G401 (cell line): ENCODE measurements at places on chromosomes 5 and 9.

DNA sequence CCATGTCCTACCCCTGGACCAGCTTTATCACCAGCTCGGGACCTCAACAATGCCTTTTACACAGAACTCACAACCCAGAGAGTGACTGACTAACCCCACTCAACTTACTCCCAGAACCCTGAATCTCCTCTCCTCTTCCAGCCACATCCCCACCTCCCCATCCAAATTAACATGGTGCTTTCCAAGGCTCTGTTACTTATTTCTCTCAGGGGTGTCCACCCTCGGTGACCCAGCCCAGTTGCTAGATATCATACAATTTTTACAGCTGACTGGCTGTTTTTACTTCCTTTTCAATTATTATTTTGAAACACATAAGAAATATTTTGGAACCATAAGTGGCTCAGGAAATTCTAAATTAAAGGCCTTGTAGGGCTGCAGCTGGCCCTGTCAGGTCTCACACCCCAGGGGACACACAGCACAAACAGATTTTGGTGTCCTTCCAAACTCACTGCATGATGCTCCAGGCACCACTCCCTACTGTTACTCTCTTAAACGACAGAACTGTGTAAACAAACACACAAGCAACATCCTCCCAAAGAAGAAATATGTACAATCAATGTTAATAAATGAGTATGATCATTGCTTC is 180.6 kb downstream of the ADAMTS12 start:
- no peak for DNase-seq

DNA sequence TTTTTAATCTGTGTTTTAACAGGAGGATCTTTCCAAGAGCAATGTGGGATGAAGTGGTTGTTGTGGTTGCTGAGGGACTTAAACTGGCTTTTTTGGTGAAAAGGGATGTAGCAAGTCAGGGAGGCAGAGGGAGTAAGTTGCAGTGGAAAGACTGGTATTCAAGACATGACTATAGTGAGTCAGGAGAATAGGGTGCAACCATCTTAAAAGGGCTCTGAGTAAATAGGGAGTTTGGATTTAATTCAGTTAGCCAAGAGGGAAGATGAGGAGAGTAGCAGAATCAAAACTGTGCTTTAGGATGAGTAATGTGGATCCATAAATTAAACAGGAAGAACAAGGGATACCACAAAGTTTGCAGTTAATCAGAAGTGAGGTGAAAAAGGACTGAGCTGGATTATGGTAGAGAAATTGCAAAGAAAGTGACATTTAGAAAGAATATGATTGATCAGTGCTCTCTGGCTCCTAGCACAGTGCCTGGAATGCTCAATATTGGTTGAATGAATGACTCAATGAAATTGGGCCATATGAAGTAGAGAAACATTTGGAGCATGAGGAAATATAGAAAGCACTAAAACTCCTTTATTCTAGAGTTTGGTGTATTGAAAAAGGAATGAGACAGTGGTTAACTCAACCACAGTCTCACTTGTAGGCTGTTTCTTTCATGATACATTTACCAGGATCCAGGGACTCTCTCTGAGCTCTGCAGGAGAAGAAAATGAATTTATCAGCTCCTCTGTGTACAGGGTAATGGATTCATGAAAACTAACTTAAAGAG is 5.1 kb downstream of the POLR3G start:
- no peak for DNase-seq

DNA sequence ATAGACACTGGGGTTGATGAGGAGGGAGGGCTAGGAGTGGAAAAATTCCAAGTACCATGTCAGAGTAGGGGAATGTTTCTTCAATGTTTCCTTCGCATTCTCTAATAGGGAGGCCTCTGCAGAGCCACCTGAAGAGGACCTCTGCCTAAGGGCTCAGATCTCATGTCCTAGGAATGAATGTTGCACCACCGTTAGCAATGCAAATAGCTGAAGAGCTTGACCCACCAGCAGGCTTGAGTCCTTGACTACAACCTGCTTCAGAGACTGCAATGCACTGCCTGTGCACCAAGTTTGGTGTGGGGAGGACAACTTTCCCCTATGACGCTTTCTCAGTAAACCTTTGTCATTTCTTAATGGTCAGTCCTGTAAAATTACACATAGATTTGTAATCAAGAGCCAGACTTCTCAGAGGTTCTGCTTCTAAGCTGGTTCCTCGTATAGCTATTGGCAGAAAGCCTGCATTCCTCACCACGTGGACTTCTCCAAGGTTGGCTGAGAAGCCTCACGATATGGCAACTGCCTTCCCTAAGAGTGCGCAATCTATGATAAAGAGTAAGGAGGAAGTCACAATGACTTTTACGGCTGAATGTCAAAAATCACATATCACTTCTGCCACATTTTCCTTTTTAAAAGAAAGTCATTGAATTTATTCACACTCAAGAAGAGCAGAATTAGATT is 600.7 kb upstream of the PTGER4 start:
- no peak for DNase-seq

DNA sequence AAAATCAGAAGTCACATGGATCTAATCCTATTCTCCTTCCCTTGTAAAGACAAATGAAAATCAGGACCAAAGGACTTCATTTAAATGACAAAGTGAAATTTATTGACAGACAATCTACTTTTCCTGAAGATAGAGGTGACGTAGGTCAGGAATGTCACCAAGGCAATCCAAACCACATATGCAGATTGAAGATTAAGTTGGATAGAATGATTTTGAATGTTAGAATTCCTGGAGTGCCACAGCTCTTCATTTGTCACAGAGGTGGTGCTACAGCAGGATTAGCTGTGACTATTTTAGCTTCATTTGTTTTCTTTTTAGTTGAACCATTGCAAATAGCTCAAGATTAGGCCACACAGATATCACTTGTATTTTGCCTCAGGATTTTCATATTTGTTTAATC is 736.0 kb upstream of the ARRDC3 start:
- DNase-seq: no peak

GRCh38 chr5:159605585-159605984 is 275.3 kb upstream of the IL12B start:
- no peak for DNase-seq

DNA sequence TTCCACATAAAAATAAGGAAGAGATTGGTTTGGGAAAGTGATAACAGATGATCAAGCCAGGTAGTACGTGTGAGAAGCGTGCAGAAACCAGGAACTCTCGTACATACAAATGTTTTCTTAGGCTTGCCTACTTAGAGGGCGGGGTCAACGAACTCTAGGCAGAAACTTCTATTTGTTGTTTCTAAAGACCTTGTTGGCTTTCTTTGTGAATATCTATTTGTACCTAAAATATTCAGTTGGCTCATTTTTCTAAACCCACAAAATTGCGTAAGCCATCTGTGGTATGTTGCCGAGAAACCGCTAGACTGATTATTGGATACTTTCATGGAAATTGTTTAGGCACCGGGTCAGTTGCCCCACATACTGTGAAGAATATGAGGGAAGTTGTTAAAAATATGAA is 458.5 kb downstream of the MAT2B start:
- no peak for DNase-seq

GRCh38 chr9:135226369-135227050 is 139.0 kb downstream of the OLFM1 start:
- DNase-seq: no peak

GRCh38 chr5:83723031-83723430 is 2.4 kb upstream of the HAPLN1 start:
- DNase-seq: no peak

- DNase-seq: no peak
Observed at GRCh38 chr5:58462154-58462553, 2.3 kb upstream of the PLK2 start.

GRCh38 chr9:20216438-20216837 is 405.9 kb downstream of the MLLT3 start:
- no peak for DNase-seq

GRCh38 chr9:6955251-6955921 is 197.6 kb downstream of the KDM4C start:
- peak; percentile 52 for DNase-seq

GRCh38 chr9:81083067-81083466 is 606.3 kb downstream of the TLE1 start:
- DNase-seq: no peak

- no peak for DNase-seq
Observed at GRCh38 chr5:40689438-40689837, 9.7 kb downstream of the PTGER4 start.

DNA sequence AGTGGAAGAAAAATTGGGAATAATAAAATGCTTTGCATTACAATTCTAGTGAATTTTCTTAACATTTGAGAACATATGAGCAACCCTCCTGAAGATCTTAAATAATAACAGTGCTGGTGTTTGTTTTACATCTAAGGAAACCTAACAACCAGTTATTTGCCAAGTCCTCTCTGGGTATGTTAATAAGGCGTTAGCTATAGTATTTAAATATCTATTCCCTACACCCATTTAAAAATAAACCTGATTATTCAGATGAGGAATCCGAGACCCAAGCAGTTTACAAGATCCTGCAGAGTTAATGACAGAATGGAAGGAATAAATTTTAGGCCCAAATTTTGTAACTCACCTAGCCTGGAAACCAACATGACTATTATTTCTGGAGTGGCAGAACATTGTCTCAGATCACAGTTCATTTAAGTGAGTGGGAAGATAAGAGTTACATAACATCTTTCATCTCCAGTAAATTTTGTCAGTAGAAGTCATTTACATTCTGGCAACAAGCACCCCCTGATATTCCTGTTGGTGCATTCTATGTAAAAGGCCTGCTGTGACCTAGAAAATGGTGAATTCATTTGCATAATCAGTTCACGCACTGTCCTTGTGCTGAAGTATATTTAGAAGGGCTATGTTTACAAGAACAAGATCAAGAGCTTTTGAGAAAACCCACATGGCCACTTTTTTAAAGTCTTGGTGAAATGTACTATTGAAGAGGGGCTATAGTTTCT is 148.2 kb downstream of the COX7C start:
- peak; percentile 87 for DNase-seq

- DNase-seq: no peak
Observed at GRCh38 chr5:89981021-89981420, 428.5 kb downstream of the CETN3 start.

GRCh38 chr9:127723444-127723843 is 7.6 kb downstream of the TTC16 start:
- DNase-seq: no peak

GRCh38 chr9:101739311-101739710 is 864 bp upstream of the GRIN3A start:
- no peak for DNase-seq

GRCh38 chr5:171810227-171810626 is 24.6 kb downstream of the SMIM23 start:
- DNase-seq: no peak

- DNase-seq: no peak
Observed at GRCh38 chr9:136742591-136743391, at the start of gene LCN10. Gene LCN10, minus strand, starts transcription at chr9:136742940. Its CDS starts 37 bp downstream, at chr9:136742903.

GRCh38 chr9:88691811-88692210 is 156.8 kb downstream of the NXNL2 start:
- no peak for DNase-seq

- DNase-seq: no peak
Observed at GRCh38 chr9:91127653-91128052, 234.1 kb downstream of the AUH start.

DNA sequence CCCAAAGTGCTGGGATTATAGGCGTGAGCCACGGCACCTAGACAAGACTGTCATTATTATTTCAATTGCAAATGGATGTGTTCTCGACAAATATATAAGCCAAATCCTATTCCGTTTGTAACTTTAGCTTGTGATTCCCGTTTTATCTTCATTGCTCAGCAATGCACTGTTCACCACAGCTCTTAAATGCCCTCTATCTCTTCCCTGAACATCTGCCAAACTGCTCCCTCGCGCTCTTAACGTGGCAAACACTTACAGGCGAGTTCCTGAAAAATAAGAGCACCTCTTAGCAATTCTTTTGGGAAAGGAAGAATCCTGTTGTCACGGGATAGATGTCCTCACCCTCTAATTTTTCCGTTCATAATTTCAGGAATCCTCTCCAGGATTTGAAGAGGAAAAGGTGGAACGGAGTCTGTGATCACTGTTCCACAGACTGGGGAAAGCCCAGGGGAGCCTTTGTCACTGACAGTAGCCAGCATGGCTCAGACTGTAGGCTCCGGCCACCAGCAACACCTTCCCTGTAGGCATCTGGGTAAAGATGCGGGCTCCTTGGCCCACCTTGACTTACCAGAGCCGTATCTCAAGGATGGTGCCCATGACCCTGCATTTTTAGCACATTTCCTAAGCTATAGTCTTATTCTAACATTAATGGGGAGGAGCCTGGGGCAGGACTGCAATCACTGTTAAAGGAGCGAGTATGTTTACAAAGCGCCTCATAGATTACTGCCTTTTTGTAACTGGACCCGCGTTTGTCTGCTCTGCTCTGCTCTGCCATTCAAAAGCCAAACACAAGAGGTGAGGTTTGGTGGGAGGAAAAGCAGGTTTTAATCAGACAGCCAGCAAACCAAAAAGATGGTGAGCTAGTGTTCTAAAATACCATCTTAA is 20.2 kb upstream of the GNPDA1 start:
- DNase-seq: no peak

GRCh38 chr5:109819878-109820277 is 130.2 kb downstream of the MAN2A1 start:
- no peak for DNase-seq

GRCh38 chr9:133681658-133682306 is 45.6 kb downstream of the DBH start:
- DNase-seq: no peak

DNA sequence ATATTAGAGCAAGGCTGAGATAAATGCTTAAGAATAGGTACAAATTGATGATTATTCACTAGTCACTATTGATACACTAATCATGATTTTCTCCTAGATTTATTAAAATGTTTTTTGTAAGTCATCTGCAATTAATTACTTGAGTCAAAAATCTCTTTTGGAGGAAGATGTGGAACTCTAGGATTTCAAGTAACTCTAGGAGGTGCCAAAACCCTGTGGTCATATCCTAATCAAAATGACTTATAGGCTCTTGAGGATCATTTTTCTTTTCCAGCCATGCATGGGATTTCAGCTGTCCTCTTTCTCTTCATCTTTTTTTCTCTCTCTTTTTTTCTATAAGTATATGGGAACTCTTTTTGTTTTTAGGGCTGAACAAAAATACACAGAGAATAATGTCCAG is 141.8 kb upstream of the CD180 start:
- DNase-seq: peak; percentile 25

DNA sequence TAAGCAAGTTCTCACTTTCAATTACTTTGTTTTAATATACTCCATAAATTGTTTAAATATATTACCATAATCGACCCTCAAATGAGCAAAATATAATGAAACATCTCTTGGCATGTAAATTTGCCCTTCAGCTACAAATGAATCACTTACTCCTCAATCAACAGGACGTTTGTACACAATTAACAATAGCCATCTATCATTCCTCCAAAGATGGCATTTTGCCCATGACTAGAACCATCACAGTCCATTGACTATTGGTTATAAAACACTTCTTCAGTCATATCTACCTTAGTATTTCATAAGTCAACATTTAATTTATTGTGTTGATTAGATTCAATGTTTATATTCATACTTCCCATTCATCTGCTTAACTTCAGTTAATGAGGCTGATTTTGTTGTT is 127.2 kb downstream of the CTNND2 start:
- DNase-seq: no peak

DNA sequence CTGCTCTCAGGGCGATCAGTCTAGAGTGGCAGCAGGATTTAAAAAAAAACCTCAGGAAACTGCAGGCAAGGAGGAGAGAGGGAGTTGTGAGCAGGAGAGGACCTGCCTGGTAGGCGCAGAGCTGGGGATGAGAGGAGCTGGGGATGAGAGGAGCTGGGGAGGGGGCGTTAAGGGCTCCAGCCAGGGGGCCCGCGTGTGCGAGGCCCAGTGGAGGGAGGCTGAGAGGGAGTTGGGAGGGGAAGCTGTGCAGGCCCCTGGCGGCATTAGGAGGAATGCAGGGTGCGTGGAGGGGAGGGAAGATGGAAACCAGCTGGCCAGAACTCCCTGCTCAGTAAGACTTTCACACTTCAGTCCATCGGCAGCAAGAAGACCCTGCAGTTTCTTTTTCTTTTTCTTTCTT is 45.2 kb upstream of the HMCN2 start:
- no peak for DNase-seq
